Neural crest cell (in vitro differentiated cells): ENCODE measurements at places on chromosomes 3 and 15. TPM values are rescaled to one million over a fixed set of nuclear protein-coding genes. Genes with fewer than 3 reads are reported as not detected.

GRCh38 chr3:15860014-15860934 is 62.5 kb upstream of the ANKRD28 start:
- H3K4me3 ChIP-seq = peak overlapping the region; percentile 96
- H3K27me3 ChIP-seq = no peaks in the 10 kb centered on the region

Gene SATB1
- total RNA-seq = 22.1 and 22.3 TPM in 2 replicates

GRCh38 chr15:74709011-74709410 is 13.2 kb upstream of the EDC3 start:
- H3K4me3 ChIP-seq = no peak overlapping the region
- no peaks in the 10 kb centered on the region for H3K4me1 ChIP-seq

Gene LTK
- total RNA-seq = 0.16 and 0.19 TPM in 2 replicates

DNA sequence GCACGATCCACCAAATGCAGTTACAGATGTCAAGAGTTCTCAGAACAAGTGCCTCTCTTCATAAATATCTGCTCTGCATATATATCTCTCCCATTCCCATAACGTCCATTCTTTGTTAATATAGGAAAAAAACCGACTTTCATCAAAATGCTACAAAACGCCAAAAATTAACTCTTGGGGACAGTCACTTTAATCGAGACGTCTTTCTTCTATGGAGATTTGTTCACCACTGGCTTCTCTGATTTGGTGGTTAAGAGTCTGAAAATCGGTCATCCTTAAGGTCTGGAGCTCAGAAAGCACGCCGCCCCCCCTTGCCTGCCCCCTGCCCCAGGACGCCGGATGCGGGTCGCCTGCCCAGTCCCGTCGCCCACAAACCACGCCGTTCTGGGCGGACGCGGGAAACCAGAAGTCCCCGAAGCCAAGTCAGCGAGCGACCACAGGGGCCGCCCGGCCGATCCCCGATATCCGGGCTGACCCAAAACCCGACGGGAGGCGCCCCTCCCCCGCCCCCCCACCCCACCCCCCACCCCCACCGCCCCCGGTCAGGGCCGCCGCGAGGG is 252.7 kb downstream of the TJP1 start:
- peaks cover 25% of the 10 kb centered on the region for H3K4me1 ChIP-seq
- peak overlapping the region; percentile 87 for H3K4me3 ChIP-seq
- H3K27ac ChIP-seq = no peak overlapping the region
- no peaks in the 10 kb centered on the region for H3K36me3 ChIP-seq

GRCh38 chr3:130811557-130811956 is 64.9 kb upstream of the PIK3R4 start:
- H3K4me1 ChIP-seq = peaks cover 3% of the 10 kb centered on the region
- no peak overlapping the region for H3K4me3 ChIP-seq
- peaks cover 4% of the 10 kb centered on the region for H3K36me3 ChIP-seq
- H3K27me3 ChIP-seq = peaks cover 7% of the 10 kb centered on the region
- H3K27ac ChIP-seq = no peak overlapping the region
- no peak for DNase-seq

Gene CRABP1
- 753 and 803 TPM in 2 replicates for total RNA-seq

DNA sequence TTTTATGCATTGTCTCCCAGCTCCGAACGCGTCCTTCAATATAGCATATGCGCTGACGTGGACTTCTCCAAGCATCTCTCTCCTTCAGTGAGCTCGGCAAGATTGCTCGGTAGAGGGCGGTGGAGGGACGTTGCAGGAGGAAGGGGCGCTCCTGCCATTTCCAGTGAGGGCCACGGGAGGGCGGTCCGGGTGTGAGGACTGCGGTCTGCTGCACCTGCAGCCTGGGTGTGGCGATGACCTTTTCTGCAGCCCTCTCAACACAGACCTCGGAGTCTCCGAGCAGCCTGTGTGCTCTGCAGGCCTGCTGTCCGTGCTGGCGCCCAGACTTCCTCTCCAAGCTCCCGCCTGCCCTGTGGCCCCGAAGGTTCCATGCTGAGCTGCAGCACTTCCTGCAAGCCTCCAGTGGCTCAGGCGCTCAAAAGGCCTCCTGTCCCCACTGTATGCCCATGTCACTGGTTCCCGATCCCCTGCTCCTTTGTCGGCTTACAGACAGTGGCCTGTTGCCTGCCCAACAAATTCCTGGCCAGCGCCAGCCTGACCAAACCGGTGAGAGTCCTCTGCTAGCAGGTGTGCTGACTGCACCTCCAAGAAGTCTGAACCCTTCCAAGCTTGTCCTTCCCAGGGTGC is 8.9 kb upstream of the RTP3 start:
- H3K4me3 ChIP-seq = no peak overlapping the region
- H3K4me1 ChIP-seq = peaks cover 11% of the 10 kb centered on the region
- H3K27me3 ChIP-seq = peaks cover 15% of the 10 kb centered on the region
- no peak overlapping the region for H3K27ac ChIP-seq
- DNase-seq = peak; percentile 95

Gene IGDCC3
- 298 and 300 TPM in 2 replicates for total RNA-seq

Gene CNTN3
- 0.50 and 0.61 TPM in 2 replicates for total RNA-seq

DNA sequence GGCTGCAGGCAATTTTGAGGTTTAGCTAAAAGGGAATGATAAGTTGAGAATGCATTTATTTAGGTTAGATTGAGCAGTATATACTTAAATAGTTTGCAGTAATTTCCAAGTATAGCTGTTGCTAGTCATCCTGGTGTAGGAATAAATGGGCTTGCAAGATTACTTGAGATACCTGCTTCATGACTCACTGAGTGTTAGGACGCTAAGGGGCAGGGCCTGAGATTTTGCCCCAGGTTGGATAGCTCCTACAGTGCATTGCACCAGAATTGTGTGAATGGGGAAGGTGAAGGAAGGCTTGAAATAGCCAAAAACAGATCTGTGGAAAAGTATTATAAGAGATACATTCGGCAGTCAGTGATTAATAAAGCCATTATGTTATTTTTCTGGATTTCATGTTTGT is 72.8 kb downstream of the KCNH8 start:
- H3K4me3 ChIP-seq = no peak overlapping the region
- DNase-seq = no peak

Gene CHRFAM7A
- total RNA-seq = 8.7 and 12.7 TPM in 2 replicates

DNA sequence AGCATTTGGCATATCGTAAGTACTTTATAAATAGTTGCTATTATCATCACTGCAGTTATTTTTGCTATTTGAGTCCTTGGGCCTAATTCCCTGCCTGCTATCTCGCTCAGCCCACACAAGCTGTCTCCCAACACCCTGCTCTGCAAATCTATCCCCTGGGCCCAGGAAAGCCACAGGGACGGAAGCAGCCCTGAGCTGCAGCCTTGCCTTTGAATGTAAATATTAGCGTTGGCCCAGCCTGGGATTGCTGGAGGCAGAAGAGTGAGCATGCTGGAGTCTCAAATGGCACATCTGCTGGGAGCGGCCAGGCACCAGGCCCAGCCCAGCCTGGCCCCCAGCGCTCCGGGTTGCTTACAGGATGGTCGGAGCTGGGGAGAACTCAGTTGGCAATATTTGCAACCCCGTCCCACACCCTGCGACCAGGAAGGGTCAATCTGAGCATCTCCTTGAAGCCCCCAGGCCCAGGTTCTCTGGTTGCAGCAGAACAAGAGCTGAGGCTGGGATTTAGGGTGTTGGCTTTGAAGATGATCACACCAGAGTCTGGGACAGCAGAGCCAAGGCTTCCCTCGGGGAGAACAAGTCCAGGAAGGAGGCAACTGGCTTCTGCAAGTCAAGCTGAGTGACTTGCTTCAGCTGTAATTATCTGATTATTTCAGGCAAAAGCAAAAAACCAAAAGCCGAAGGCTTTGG is 529.6 kb downstream of the SHQ1 start:
- no peaks in the 10 kb centered on the region for H3K36me3 ChIP-seq
- no peaks in the 10 kb centered on the region for H3K4me1 ChIP-seq
- H3K27me3 ChIP-seq = no peaks in the 10 kb centered on the region
- H3K27ac ChIP-seq = no peak overlapping the region

Gene FOXB1
- 5.9 and 6.1 TPM in 2 replicates for total RNA-seq

DNA sequence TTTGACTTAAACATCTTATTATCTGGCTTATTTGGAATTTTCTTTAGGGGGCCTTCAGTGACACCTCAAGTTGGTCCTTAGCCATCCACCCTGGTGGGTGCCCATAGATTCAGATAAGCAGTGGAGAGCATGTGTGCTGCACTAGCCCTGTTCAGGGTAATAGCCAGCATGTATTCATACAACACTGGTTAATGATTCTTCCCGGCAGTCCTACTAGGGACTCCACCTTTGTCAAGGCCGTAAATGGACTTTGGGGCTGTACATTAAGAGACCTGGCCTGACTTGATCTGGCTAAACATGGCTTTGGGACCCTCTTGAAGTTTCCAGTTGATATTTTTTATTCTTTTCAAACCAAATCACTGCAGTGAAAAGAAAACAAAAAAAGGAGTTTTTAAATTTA is 125.8 kb downstream of the PTPRG start:
- H3K4me1 ChIP-seq = peaks cover 61% of the 10 kb centered on the region
- H3K4me3 ChIP-seq = peak overlapping the region; percentile 31
- no peaks in the 10 kb centered on the region for H3K27me3 ChIP-seq
- H3K27ac ChIP-seq = no peak overlapping the region
- peaks cover 2% of the 10 kb centered on the region for H3K36me3 ChIP-seq
- DNase-seq = no peak

DNA sequence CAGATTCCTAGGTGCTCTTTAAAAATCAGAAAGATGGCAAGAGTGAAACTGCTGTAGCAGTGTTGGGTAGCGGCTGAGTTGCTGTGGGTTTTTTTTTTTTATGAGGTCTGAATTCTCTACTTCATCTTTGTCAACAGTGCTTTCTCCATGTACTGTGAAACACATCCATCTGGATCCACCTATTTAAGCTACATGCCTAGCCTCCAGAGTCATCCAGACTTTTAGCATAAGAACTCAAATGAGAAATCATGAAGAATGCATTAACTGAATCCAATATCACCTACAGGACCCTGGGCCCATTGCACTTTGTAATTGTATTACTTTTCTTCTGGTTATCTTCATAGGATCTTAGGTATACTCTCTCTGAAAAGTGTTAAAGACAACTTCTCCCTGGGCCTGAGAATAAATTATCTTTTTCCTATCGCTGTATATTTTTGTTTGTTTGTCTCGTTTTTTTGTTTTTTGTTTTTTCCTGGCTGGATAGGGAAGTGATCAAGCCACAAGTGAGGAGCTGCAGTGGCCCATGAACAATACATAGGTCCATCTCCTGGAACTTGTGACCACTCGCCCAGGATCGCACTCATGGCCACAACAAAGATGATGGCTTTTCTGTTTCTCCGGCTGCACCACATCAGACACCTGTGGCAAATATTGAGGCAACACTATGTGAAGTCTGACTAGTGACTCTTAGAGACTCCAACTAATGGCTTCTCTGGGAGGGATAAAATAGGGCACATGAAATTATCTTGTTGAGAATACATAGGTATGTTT is 609.9 kb upstream of the AGTR1 start:
- no peaks in the 10 kb centered on the region for H3K36me3 ChIP-seq
- no peak overlapping the region for H3K27ac ChIP-seq
- peaks cover 28% of the 10 kb centered on the region for H3K4me1 ChIP-seq
- H3K27me3 ChIP-seq = no peaks in the 10 kb centered on the region
- H3K4me3 ChIP-seq = no peak overlapping the region

Gene ARID3B
- 65.3 and 66.5 TPM in 2 replicates for total RNA-seq

Gene SEC62
- 67.9 and 68.8 TPM in 2 replicates for total RNA-seq

Gene SLC12A1
- total RNA-seq = 0.16 and 0.20 TPM in 2 replicates

Gene RARB
- 0.98 and 1.9 TPM in 2 replicates for total RNA-seq

Gene TMOD2
- total RNA-seq = 17.4 and 18.9 TPM in 2 replicates

Gene SEC22C
- total RNA-seq = 46.6 and 47.8 TPM in 2 replicates

- H3K4me3 ChIP-seq = no peak overlapping the region
- peaks cover 5% of the 10 kb centered on the region for H3K4me1 ChIP-seq
- H3K27me3 ChIP-seq = no peaks in the 10 kb centered on the region
- no peak for DNase-seq
- peaks cover 8% of the 10 kb centered on the region for H3K36me3 ChIP-seq
- no peak overlapping the region for H3K27ac ChIP-seq
These were observed 50.5 kb upstream of the MINAR1 start for GRCh38 chr15:79381593-79381992.

Gene SERINC4
- total RNA-seq = 0.23 and 0.35 TPM in 2 replicates

- peaks cover 3% of the 10 kb centered on the region for H3K4me1 ChIP-seq
- no peak overlapping the region for H3K27ac ChIP-seq
- no peaks in the 10 kb centered on the region for H3K27me3 ChIP-seq
- DNase-seq = no peak
- H3K4me3 ChIP-seq = no peak overlapping the region
These were observed 243.2 kb downstream of the MBNL1 start for GRCh38 chr3:152511904-152512303.

DNA sequence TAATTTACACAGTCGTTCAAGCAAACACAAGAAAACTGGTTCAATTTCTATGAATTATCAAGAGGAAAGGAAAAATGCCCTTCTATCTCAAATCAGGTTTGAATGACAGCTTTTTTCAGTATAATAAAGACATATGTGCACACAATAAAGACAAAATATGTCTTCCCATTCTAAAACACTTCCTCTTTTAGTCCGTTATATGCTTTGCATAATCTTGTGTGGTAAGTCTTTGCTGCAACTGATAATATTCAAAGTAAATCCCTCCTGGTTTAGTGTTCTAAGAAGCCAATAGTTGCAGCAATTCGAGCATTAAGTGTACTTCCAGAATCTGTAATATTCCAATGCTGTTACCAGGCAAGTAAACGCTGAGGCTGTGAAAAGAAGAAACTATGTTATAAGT is 43.7 kb upstream of the MAPKBP1 start:
- no peaks in the 10 kb centered on the region for H3K27me3 ChIP-seq
- no peak for DNase-seq
- H3K4me3 ChIP-seq = no peak overlapping the region
- H3K36me3 ChIP-seq = peaks cover 5% of the 10 kb centered on the region
- no peaks in the 10 kb centered on the region for H3K4me1 ChIP-seq

Gene RHCG
- not detected in 2 replicates for total RNA-seq

Gene POLG
- 66.5 and 73.5 TPM in 2 replicates for total RNA-seq

Gene SLC12A8
- total RNA-seq = 2.7 and 2.9 TPM in 2 replicates

GRCh38 chr3:80190051-80190450 is 422.3 kb upstream of the ROBO1 start:
- peaks cover 16% of the 10 kb centered on the region for H3K4me1 ChIP-seq
- H3K36me3 ChIP-seq = no peaks in the 10 kb centered on the region
- no peaks in the 10 kb centered on the region for H3K27me3 ChIP-seq
- peak overlapping the region; percentile 30 for H3K27ac ChIP-seq
- DNase-seq = no peak

GRCh38 chr3:132417695-132418411 is 551 bp downstream of the DNAJC13 start:
- DNase-seq = no peak
- H3K27ac ChIP-seq = peak overlapping the region; percentile 86
- peaks cover 2% of the 10 kb centered on the region for H3K27me3 ChIP-seq
- no peaks in the 10 kb centered on the region for H3K36me3 ChIP-seq

DNA sequence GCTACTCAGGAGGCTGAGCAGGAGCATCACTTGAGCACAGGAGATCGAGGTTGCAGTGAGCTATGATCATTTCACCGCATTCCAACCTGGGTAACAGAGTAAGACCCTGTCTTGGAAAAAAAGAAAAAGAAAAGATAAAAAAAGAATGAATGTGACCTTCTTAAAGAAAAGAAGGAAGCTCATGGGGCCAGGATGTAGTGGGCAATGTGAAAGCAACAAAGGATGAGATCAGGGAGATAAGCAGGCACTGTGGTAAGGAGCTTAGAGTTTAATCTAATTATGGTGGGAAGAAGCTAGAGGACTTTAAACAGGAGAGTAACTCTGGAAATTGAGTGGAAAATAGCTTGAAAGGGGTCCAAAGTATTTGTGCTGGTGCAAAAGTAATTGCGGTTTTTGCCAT is 231.6 kb upstream of the UBE2E2 start:
- no peaks in the 10 kb centered on the region for H3K4me1 ChIP-seq
- H3K27ac ChIP-seq = no peak overlapping the region
- H3K27me3 ChIP-seq = peaks cover 6% of the 10 kb centered on the region
- H3K36me3 ChIP-seq = no peaks in the 10 kb centered on the region

Gene EOMES
- total RNA-seq = not detected in 2 replicates
